Left colon (tissue), 2 donors: ENCODE measurements at places on chromosomes 4 and X. TPM values are rescaled to one million over a fixed set of nuclear protein-coding genes. Genes with fewer than 3 reads are reported as not detected.

The SSX4B gene
- not detected for total RNA-seq

The MID1 gene
- 40.1 TPM for total RNA-seq

The CCNQ gene
- total RNA-seq: 21.8 TPM

DNA sequence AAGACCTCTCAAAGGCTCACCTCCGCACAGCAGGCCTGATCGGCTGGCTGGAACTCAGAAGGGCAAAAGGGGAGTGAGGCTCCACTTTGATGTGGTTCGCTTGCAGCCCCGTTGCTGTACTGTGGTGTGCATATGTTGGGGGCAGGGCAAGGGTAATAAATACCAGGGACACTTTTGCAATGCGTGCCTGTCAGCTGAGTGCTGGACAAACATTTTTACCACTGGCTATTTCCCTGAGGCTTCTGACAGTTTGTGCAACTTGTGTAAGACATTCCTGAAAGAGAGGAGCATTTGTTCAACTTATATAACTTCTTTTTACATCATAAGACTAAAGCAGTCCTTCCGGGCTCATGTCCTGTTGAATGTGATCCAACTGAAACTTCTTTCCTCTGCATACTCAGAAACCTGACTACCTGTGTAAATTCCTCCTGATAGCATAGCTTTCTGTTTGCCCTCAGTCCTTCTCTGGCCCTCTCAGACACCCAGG, 82.3 kb downstream of the SPRY1 start:
- no peak for DNase-seq

- DNase-seq: no peak
Observed at GRCh38 chr4:69088473-69088872, 7.8 kb upstream of the UGT2B7 start.

GRCh38 chr4:184513802-184514120, 39.4 kb upstream of the IRF2 start:
- no peak for DNase-seq

GRCh38 chrX:31136144-31136611, 64.3 kb upstream of the FTHL17 start:
- DNase-seq: no peak

The MAGEB4 gene
- not detected for total RNA-seq

GRCh38 chrX:109533631-109534030, 3.0 kb upstream of the NXT2 start:
- DNase-seq: no peak

GRCh38 chrX:143580266-143580665, 55.6 kb downstream of the SLITRK4 start:
- no peak for DNase-seq

DNA sequence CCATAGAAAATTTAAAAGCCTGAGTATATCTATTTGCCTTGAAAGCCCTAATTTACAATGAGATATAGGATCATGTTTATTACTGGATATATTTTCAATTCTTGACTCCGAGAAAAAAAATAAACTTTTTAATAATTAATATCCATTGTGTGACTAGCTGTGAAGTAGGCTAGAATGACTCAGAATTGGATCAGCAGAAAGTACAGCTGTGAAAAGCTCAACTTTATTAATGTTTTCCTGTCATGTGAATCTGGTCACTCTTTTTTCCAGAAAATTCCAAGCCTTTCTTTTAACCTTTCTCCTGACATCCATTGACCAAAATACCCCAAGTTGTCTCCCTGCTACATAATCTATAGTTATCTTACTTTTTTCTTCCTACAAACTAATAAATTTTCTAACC, 171.8 kb upstream of the PACRGL start:
- no peak for DNase-seq

DNA sequence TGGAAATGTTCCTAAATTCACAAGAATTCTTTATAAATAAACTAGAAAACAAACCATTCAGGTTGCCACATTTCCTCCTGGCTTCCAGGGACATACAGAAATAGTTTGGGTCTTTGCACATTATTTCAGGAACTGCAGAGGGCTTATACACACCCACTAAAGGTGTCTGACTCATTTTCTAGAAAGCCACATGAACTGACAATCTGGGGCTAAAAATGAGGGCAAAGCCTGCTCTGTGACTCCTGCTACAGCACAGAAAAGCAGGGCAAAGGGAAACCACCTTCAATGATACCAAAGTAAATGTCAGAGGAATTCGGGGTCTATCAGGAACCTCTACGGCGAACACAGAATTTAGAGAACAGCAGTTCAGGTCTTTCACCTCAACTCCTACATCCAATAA, 112.2 kb upstream of the MAP3K15 start:
- DNase-seq: no peak

The DMRTC1B gene
- total RNA-seq: not detected

The CYTL1 gene
- 0.78 TPM for total RNA-seq

DNA sequence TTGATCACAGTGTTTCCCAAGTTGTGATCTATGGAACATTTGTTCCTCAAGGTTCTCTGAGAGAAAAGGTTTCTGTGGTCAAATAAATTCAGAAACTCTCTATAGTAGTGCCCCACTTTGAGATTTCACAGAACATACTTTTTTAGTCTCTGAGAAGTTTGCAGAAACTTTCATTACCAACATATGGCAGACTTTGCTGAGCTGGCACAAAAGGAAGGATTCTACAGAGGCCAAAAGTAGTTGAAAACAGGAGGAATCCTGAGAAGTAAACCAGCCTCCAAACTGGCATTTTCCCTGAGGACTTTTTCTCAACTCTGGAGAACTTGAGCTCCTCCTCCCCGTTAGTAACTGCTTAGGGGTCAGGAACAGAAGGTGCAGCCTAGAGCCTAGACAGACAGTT, 117.8 kb upstream of the ESX1 start:
- DNase-seq: no peak

- no peak for DNase-seq
Observed at GRCh38 chr4:17368408-17368807, 143.5 kb downstream of the QDPR start.

The CTAG2 gene
- not detected for total RNA-seq

DNA sequence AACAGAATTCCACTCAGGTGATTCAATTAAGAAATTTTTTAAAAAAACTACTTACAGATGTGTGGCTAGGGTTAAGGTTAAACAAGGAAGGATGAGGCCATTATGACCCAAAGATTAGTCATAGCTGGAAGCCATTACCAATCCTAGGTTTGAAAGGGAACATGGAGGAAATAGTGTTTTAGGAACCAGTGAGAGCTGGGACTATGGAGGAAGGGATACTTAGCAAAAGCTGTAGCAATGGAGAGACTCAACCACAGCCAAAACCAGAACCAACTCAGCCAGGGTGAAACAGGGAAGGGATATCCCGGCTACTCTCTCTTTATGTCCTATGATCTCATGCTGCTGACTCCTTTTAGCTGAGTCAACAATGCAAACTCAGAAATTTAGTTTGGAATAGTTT, 148.6 kb upstream of the CNKSR2 start:
- DNase-seq: no peak

DNA sequence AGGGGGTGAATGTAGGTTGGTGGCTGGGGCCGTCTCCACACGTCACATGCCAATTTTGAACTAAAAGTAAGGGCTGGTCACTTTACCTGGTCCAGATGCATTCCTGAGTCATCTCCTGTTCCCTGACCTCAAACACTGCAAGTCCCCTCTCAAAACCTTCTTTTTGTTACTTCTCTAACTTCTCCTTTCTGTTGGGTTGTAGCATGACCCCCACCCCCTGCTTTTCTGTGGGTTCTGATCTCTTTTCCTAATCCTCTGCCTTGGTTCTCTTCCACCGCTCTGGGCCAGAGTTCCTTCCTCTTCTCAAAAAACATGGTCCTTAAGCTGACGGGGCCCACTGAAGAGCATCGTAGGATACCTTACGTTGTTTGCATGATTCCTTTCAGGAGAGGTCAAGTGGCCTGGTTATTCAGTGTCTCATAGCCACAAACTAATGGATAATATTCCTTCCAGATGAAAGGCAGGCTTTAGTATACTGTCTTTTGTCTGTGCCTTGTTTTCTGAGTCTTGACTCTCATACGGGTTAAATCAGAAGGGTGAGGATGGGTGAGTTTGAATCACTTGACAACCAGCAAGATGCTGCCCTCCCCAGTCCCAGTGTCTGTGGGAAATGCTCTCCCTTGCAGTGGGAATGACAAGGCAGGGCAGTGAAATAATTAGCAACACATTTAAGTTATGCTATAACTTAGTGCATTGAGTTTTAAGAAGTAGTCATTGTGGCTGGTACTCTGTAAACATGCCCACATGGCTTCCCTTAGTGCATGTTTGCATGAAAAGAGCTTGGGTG, 15.1 kb downstream of the SMS start:
- no peak for DNase-seq

- no peak for DNase-seq
Observed at GRCh38 chrX:124190440-124190839, 142.0 kb upstream of the TEX13D start.

The HSFX3 gene
- not detected for total RNA-seq

The RTL3 gene
- total RNA-seq: 0.08 TPM

GRCh38 chr4:154158361-154159155, 333.0 kb downstream of the DCHS2 start:
- no peak for DNase-seq

The ETDA gene
- total RNA-seq: not detected

The LNX1 gene
- 17.5 TPM for total RNA-seq

The SLITRK4 gene
- total RNA-seq: not detected

DNA sequence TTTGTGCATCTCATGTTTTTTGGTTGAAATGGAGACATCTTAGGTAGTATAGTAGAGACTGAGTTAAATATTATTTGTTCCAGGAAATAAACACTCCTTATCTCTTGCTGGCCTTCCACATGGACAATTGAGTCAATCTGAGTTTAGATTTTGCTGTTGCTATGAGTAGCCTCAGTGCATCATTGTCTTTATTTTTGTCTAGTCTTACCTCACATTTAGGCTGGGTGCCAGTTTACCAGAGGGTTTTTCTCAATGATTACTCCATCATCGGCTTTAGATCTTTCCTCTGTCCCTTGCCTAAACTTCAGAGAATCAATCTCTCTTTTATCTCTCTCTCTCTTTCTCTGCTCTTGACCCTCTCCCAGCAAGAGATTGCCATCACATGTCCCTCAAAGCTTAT, 73.6 kb downstream of the GABRB1 start:
- no peak for DNase-seq

DNA sequence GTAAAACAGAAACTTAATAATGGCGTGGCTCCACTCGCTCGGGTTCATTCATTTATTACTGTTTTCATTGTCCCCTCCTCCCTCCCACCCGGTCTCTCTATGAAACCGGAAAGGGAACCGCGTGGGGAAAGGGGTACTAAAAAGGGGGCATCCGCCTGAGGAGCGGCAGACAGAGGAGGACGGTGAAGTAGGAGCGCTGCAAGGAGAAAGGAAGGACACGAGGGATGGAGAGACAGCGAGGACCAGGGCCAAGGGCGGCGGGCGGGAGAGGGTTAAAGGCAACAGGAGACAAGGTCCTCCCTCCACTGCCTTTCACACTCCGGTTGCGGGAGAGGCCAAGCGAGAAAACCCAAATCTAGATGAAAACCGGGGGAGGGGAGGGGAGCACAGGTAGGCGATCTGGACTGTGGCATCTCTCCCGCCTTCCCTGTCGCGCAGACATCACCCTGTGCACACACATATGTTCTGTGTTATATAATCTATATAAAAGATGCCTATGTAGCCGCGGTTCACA, 829 bp downstream of the ELOVL6 start:
- DNase-seq: peak; percentile 69

GRCh38 chr4:88353324-88353723, 25.3 kb upstream of the HERC6 start:
- no peak for DNase-seq

DNA sequence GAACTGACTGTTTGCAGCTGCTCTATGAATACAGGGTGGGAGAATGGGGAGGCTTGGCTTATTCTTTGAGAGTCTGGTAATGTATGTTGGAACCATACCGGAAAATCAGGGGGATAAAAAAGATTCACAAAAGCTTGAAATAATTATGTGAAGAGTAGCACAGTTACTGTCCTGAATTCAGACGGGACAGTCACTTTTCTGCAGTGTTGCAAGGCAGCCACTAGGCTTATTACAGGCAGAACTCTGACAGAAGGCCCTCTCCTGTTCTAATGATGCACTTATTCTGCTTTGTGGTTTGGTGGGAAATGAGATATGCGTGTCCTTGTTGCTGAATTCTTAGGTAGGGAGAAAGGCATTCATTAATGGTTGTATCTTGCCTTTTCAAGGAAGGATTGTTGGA, 37.2 kb downstream of the GUCY1B1 start:
- no peak for DNase-seq

The PCDH11X gene
- total RNA-seq: 0.06 TPM

The SLC26A1 gene
- 2.0 TPM for total RNA-seq

GRCh38 chrX:33330798-33331197, 119.4 kb upstream of the DMD start:
- no peak for DNase-seq

- DNase-seq: no peak
Observed at GRCh38 chrX:128438082-128438481, 385.9 kb upstream of the ACTRT1 start.

DNA sequence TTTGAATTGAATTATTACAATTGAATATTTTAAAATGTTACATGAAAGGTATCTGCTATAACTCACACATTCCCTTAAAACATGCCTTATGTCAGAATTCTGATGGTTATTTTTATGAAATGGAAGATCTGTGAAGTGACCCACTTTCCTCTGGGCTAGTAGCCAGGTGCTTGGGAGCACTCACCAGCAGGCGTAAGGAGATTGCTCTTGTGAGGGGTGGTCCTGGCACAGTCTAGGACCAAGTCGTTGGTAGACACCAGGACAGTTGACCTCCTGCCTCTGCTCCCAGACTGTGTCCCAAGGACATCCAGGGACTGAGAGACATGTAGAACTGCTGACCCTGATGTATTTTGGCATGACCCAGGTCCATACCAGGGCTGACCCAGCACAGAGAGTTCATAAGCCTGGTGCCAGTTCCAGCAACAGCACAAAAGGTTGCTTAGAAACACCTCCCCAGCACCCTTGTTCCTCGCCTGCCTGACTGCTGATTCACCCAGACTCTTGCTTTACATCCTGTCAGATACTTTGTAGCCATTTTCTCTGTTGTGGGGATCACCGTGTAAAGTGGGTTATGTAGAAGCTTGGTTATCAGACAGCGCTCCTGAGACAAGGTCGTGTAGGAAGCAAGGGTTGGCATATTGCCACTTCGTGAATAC, 48.5 kb downstream of the NELFA start:
- no peak for DNase-seq

- DNase-seq: no peak
Observed at GRCh38 chr4:104735174-104735573, 240.5 kb upstream of the CXXC4 start.

- no peak for DNase-seq
Observed at GRCh38 chr4:26647523-26648224, 63.8 kb downstream of the TBC1D19 start.

The FAT4 gene
- 6.1 TPM for total RNA-seq

The GLRA2 gene
- 1.0 TPM for total RNA-seq

The MRPL1 gene
- total RNA-seq: 25.7 TPM

DNA sequence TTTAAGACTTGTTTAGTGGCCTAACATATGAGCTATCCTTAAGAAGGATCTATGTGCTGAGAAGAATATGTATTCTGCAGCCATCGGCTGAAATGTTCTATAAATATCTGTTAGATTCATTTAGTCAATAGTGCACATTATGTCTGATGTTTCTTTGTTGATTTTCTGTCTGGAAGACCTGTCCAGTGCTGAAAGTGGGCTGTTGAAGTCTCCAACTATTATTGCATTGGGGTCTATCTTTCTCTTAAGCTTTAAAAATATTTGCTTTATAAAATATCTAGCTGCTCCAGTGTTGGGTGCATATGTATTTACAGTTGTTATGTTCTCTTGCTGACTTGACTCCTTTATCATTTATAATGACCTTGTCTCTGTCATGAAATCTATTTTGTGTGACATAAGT, 9.4 kb upstream of the BLTP1 start:
- no peak for DNase-seq
